ENCODE measurements at places on chromosomes 11 and 22. TPM values are rescaled to one million over a fixed set of nuclear protein-coding genes. Genes with fewer than 3 reads are reported as not detected.
A peak's percentile ranks its signal among the peaks of the same experiment; 100 is the strongest.

DNA sequence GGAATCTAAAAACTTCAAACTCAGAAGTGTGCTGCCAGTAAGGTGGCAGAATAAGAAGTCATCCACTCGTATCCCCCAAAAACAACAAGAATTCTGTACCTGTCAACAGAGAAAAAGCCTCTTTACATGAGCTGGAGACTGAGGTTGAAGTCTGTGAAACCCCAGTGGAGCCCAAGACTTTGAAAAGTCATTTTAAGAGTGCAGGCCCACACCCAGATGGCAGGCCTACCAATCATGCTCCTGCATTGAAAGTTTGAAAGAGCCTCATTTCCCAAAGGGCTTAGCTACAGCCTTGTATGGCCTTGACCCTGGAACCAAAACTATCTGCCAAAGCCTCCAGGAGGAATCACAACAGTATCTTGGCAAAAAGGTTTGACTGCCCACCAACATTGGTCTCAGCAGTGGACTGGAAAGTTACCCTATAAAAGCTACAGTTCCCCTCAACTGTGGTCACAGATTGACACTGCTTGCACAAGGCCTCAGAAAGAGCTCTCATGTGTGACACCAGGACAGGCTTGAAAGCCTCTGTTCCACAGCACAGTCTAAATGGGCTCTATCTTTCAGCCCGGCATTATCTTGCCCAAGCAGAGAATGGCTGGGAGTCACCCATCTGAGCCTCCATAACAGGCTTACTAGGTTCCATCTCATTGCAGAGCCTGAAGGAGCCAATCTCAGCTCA lies 47.7 kb downstream of the SLC22A9 start:
- DNase-seq, result no peak

SCGB2A2 gene
- total RNA-seq, result 0.48 TPM

DNA sequence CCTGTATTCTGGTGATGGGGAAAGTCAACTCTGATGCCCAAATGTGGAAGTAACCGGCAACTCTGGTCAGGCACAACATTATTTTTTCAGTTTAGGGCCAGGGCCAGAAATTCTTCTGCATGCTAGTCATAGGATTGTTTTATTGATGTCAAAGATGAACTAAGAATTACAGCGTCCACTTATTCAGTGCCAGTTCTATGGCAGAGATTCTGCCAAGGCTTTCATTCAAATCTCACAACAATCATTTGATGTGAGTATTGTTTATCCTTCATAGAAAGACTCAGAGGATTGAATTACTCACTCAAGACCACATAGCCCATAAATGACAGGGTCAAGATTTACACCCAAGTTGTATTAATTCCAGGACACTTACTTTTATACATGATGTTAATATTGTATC lies 87.7 kb downstream of the TMPRSS5 start:
- peak; percentile 19 for DNase-seq

CECR2 gene
- total RNA-seq, result 1.2 TPM

DNA sequence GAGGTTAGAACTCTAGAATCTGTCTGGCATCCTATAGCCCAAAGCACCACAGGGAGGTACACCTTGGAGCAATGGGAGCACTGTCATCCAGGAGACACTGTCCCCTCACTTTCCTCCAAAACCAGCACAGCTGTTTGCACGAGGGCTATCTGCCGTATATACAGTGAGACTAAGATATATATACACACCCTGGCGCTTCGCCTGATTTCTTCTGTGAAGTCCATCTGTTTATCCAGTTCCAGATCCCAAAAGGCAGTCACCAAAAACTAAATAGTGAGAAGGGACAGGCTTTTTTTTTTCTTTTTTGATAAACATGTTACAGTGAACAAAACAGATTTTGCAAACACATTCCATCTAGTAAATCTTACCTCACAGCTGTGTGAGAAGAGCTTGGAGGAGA lies 68.5 kb downstream of the ARFGAP2 start:
- peak; percentile 11 for DNase-seq

DNA sequence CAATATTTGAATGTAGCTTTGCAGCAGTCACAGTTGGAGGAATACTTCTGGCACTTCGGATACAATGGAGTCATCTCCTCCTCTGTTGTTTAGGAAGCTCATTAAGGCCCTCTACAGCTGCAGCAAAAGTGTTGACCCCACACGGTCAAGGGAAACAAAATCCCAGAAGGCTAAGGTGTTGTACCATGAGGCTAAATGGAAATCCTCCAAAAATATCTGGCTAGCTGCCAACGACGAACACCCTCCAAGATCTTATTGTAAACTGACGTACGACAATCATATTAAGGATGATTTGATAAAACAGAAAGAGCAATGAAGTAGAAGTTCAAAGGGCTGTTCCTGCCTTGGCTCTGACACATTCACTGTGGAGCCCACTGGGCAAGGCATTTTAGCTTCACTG lies 4.0 kb downstream of the POGLUT3 start:
- no peak for DNase-seq

GRCh38 chr11:16184588-16184987 lies 171.8 kb downstream of the SOX6 start:
- peak; percentile 76 for DNase-seq

DNA sequence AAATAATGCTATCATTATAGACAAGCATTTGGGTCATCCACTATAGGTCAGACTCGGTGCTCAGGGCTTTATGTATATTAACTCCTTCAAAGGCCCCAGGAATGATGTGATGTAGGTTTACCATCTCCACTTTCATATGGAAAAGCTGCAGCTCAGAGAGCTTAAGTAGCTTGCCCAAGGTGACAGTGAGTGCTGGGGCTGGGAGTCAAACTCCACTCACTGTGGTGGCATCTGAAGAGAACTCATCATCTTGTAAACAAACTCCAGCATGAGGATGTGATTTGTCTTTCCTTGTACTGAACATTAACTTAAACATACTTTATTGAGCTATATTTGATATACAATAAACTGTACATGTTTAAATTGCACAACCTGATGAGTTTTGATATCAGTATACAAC lies 25.4 kb downstream of the TENM4 start:
- DNase-seq, result no peak

DNA sequence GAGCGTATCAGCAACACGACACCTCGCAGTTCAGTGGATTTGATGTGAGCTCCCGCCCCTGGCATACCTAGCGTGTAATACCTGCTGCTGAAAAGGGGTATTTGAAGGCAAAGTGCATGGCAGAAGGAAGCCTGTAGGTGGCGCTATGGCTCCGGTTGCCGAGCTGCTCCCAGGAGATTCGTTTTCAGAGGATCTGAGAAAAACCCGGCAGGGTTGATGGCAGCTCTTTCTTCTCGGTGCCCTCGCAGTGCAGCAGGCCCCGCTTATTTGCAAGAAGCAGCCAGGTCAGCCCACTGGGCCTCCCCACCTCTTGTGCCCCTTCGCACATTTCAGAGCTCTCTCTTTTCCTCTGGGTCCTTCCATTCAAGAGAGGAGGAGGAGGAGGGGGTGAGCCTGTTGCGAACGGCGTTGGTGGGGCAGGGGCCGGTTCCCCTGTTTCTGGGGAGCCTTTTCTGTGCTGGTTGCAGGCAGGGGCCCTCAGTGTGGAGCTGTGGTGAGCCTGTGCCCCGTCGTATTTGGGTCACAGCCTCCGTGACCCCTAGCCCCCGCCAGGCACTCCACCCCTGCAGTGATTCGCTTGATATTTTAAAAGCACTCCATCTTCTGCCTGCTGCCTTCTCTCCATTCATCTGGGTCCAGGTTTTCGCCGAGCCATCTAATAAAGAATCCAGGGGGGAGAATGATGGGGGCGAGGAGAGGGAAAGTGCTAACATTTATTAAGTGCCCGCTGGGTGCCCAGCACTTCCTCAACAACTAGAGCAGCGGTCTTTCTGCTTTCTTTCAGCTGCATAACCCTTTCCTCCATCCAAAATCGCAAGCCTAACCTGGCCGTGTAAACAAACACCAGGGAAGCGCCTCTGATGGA lies 85.3 kb upstream of the SYT13 start:
- DNase-seq, result peak; percentile 76

- no peak for DNase-seq
Observed at GRCh38 chr22:20155330-20156041, 4.6 kb upstream of the CCDC188 start.

Measured in umbilical cord (tissue), 2 donors.